GM10248 (cell line): ENCODE measurements at places on chromosomes 1 and 21.
A peak's percentile ranks its signal among the peaks of the same experiment; 100 is the strongest.

- no peak for DNase-seq
These were observed 918 bp upstream of the RASAL2 start for GRCh38 chr1:178092878-178093493.

- DNase-seq = no peak
These were observed 177.7 kb downstream of the URB2 start for GRCh38 chr1:229803626-229804217.

DNA sequence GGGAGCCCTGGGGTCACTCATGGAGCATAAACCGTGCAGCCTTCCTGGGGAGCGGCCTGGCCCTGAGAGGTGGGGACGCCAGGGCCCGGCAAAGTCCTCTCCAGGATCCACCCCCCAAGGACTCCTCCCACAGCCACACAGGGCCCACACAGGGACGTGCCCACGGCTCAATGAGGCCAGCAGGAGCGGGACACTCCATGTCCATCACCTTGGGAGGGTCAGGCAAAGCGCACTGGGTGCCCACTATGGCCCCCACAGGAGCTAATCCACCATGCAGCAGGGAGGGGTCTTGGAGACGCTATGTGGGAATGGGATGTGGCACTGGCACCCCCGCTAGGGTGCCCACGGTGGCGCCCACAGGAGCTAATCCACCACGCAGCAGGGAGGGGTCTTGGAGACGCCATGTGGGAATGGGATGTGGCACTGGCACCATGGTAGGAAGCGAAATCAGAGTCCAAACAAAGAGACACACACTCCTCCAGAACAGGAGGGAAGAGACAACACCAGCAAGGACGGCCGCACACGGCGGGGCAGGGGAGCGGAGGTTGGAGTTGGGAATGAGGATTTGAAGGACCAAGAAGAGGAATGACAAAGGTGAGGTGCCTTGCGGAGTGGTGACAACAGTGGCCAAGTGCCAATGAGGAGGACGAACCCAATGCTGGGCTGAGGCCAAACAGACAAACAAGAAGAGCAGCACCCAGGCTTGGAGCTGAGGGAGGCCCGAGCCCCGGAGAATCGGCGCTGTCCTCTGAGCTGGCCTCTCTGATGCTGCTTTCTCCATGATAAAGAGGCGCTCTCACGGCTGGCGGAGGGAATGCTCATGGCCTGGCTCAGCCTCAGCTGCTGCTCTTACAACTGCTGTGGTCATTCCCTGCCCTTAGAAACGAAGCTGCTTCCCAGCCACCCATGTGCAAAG is 18.1 kb upstream of the SLC19A1 start:
- no peak for DNase-seq

DNA sequence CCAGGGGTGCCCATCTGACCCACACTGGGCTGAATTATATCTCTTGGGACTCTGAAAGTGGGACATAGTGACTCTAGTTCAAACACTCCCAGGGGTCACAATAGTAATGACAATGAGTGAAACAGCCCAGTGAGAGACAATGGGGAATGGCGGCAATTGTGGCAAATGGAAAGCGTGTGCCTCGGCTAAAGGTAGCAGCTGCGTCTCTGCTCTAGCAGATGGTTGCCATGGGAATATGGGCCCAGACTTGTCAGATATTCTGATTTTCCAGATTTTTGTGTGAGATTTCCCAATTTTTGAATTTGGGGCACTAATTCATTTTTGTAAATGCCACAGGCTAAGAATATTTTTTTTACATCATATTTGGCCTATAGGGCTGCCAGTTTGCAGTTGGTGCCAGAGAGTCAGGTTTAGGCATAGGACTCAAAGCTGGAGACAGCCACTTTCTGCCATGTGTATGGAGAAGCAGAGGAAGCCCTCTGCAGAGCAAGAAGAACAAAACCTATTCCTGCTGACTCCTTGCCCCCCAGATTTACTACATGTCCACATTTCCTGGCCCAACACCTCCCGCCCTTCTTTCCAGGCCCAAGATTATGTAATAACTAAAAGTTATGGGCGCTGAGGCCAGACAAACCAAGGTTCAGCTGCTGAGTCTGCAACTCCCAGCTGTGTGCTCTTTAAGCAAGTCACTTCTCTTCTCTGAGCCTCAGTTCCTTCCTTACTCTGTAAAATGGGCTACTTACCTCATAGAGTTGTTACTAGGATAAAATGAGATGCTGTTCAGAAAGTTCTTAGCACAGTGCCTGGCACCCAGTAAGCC is 21.6 kb upstream of the PTP4A2 start:
- no peak for DNase-seq

DNA sequence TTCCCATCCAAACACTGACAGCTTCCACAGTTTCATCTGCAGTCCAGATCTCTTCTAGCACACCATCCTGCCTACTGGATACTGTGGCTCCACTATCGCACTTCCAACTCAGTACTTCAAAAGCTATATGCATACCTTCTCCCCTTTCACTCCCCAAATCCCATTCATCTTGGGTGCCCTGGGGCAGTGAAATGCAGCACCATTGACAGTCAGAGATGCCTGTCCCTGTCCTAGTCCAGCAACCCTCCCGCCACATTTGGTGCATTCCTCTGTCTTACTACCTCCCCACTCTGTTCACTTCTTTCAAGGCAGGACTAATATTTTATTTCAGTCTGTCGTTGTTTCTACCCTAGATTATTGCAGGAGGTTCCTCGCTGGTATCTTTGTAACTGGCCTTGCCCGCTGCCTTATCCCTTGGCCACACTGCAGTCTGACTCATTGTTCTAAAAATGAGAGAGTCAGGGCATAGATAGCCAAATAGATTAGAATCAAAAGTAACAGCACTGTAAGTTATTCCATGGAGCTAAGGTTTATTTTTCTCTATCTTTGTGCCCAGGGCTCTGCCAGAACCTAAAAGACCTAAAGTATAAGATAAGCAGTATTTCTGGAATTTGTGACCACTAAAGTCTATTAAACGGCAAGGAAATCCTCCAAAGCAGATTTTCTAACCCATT is 96.7 kb downstream of the ESRRG start:
- DNase-seq = no peak

GRCh38 chr1:224433041-224433691 is 1.4 kb downstream of the WDR26 start:
- no peak for DNase-seq

DNA sequence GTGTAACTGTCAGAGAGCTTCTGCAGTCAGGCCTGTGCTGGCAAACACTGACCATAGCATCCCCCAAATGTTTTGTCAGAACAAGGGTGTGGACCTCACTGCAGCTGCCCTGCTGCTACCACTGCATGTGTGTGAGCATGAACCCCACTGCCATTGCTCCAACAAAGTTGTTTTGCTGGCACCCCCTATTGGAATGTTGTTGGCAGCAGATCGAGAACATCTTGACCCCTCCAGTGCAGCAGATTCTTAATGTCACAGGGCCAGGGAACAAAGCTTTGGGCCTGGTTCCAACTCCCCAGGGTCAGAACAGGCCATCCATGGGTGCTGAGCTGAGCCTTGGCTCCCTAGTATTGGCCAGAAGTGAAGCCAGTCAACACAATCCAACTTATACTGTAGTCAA is 1537.4 kb downstream of the NCAM2 start:
- no peak for DNase-seq

DNA sequence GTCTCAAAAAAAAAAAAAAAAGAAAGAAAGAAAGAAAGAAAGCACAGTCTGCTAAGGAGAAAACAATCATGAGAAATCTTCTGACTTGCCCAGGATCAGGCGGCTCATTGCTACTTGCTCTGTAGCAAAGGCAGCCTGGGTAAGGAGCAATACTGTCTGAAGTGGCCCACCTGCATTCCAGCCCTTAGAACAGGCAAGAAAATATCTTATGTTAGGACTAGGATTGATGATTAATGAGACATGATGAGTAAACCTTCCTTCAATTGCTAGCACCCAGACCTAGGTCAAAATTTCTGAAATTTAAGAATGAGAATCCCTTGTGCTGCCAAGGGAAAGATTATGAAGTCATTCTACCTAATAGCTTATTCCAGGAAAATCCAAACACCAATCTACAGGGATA is 140.8 kb downstream of the DSCAM start:
- DNase-seq = no peak

DNA sequence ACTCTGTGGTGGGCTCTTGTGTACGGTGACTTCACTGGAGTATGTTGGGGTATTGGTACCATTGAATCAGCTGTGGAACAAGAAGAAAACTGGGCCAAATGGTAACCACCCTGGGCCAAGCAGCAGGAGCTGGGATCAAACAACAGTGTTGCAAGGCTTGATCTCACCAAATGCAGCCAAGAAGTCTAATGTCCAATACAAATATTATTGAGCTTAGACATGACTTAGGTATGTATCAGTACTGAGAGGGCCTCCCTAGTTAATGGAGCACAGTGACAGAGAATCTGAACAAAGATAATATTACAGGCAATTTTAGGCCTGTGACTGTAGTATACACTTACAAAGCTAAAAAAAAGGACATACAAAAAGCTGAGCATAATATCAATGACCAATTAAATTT is 604.8 kb downstream of the PLA2G4A start:
- DNase-seq = no peak

- no peak for DNase-seq
These were observed 112.8 kb upstream of the USP25 start for GRCh38 chr21:15616864-15617574.

DNA sequence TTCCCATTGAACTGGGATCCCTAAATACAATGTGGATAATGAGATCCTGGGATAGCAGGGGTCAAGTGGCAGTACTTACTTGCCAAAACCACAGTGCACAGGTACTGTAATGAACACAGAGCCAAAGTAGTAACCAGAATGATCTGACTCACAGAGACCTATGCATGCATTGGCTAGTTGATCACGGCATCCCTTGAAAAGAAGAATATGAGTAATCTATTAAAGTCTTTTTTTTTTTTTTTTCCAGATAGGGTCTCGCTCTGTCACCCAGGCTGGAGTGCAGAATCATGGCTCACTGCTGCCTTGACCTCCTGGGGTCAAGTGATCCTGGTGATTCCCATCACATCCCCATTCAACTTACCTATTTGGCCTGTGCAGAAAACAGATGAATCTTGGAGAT is 29.4 kb upstream of the EIF4G3 start:
- DNase-seq = no peak

GRCh38 chr1:5991381-5992025 is 722 bp downstream of the NPHP4 start:
- DNase-seq = peak; percentile 77

- peak; percentile 79 for DNase-seq
These were observed 36.8 kb upstream of the RUNX3 start for GRCh38 chr1:24966724-24967346.

DNA sequence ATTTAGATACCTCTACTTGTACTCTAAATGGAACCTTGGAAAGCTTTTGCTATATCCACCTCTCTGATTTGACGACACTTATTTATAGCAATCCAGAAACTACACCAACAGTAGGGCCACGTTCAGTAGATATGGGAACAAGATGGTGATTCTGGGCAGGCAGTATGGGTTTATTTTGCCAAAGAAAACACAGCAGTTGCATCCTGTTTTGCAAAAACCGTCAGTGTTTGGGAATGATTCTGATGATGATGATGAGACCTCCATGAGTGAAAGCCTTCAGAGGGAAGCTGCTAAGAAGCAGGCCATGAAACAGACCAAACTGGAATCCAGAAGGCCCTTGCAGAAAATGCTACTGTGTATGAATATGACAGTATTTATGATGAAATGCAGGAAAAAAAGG is 41.5 kb upstream of the NEXN start:
- DNase-seq = no peak

DNA sequence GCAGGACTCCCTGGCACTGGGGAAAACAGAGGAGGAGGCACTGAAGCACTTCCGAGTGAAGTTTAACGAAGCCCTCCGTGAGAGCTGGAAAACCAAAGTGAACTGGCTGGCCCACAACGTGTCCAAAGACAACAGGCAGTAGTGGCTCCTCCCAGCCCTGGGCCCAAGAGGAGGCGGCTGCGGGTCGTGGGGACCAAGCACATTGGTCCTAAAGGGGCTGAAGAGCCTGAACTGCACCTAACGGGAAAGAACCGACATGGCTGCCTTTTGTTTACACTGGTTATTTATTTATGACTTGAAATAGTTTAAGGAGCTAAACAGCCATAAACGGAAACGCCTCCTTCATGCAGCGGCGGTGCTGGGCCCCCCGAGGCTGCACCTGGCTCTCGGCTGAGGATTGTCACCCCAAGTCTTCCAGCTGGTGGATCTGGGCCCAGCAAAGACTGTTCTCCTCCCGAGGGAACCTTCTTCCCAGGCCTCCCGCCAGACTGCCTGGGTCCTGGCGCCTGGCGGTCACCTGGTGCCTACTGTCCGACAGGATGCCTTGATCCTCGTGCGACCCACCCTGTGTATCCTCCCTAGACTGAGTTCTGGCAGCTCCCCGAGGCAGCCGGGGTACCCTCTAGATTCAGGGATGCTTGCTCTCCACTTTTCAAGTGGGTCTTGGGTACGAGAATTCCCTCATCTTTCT is 75.5 kb downstream of the PIK3CD start:
- no peak for DNase-seq

DNA sequence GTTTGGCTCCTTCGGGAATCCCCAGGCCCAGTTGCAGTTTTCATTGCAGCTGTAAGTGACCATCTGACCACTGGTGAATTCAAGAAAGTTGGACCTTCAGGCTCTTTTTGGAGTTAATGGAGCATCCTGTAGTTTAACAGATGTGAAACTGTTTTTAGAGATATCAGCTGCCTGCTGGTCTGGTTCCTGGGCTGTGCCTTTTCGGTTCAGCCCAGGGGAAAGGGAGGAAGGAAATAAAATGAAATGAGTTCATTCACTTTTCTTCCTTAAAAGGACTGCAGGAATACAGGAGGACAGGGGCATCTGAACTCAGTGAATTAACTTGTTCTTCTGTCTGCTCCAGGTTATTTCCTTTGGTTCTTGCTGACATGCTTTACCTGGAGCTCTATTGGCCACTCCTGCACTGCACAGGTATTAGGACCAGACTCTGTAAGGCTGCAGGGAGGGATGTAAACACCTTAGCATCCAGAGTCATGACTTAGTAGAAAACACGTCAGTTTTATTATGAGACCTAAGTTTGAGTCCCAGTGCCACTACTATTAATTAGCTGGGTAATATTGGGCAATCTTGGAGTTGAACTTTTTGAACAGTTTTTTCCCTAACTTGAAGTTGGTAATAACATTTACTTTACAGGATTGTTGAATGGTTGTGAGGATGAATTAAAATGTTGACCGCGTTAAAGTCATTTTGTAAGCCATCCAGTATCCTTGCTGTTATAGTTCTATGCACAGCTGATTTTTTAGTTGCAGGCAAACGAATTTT is 83.6 kb downstream of the LRRC8D start:
- no peak for DNase-seq

GRCh38 chr1:220751111-220751510 is 3.0 kb downstream of the MTARC2 start:
- DNase-seq = no peak

GRCh38 chr1:240511789-240512188 is 100.2 kb downstream of the GREM2 start:
- no peak for DNase-seq

- DNase-seq = no peak
These were observed 77.7 kb downstream of the ODF2L start for GRCh38 chr1:86318436-86318835.
